ENCODE measurements at places on chromosomes 7 and 10.
A peak's percentile ranks its signal among the peaks of the same experiment; 100 is the strongest.

DNA sequence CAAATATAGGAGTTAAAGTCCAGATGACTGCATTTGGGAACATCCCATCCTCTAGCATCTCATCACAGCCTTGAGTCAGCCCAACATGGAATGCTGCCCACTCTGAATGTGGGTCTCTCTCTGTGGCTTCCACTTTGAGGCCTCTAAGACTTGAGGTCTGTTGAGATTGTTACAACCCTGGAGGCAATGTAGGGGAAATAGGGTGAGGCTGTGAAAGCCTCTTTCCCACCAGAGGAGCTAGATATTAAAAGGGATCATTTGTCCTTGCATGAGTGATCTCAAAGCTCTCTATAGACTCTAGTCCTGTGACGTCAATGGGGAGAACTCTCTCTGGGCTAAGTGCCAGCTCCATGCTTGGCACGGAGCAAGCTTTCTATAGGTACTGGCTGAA, 6.4 kb upstream of the GOLGA7B start:
- no peak for DNase-seq

GRCh38 chr10:68795886-68796532, 31.3 kb upstream of the STOX1 start:
- DNase-seq: no peak

DNA sequence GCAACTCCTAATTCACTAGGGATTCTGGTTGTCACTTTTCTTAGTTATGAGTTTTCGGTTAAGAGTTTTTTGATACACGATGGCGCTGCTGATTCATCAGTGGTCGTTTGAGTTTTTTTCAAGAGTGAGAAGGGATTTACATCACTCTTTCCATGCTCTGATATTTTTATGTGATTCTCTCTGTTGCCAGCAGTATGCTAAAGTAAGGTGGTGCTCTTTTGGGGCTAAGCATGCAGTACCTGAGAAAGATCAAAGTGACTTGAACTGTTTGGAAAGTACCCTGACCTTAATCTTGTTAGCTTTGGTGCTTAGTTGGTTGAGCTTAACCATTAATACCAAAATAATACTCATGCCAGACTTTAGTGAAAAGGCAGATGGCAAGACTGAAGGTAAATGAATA, 28.1 kb downstream of the STAMBPL1 start:
- no peak for DNase-seq

DNA sequence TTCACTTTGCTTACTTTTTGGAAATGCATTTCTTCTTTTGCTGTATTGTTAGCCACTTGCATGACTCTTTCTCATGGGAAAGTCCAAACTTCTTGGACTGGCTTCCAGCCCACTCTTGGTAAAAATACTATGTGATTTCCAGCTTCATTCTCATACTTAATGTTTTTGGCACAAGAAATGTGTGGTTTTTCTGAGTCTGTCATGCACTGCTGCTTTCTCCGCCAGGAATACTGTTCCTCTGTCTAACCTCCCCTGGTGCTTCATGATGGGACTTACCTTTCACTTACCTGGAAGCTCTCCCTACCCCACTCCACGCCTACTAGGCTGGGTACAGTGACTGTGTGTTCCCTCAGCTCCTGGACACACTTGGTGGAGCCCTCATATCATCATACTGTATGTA, 18.7 kb downstream of the MGAM2 start:
- DNase-seq: no peak

- no peak for DNase-seq
These were observed 263.2 kb upstream of the C7orf33 start for GRCh38 chr7:148327379-148327778.

GRCh38 chr7:12397671-12398070, 6.0 kb downstream of the VWDE start:
- no peak for DNase-seq

- DNase-seq: no peak
These were observed 592.5 kb downstream of the KCNMA1 start for GRCh38 chr10:77045085-77045484.

DNA sequence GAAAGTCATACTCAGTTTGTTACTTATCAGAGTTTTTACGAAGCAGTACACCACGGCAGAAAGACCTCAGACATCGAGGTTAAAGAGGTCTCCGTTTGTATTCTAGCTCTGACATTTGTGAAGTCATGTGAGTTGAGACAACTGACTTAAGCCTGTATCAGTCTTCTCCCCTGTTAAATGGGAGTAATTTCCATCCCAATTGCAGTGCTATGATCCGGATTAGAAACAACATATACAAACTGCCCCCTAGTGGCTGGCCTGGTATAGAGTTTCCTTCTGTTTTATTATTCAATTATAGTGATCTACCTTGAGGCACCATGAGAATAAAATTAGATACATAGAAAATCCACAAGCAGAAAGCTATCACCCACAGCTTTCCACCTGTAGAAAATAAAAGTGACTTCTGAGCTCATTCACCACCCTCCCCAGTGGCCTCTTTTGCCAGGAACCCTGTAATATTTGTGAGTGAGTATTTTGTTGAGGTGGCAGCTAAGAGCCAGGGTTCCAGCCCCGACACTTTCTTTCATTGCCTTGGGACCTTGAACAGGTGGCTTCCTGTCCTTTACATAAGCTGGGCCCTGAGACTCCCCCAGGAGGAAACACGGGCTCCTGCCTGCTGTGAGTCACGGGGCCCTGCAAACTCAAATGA, 607.2 kb upstream of the MGMT start:
- DNase-seq: no peak

DNA sequence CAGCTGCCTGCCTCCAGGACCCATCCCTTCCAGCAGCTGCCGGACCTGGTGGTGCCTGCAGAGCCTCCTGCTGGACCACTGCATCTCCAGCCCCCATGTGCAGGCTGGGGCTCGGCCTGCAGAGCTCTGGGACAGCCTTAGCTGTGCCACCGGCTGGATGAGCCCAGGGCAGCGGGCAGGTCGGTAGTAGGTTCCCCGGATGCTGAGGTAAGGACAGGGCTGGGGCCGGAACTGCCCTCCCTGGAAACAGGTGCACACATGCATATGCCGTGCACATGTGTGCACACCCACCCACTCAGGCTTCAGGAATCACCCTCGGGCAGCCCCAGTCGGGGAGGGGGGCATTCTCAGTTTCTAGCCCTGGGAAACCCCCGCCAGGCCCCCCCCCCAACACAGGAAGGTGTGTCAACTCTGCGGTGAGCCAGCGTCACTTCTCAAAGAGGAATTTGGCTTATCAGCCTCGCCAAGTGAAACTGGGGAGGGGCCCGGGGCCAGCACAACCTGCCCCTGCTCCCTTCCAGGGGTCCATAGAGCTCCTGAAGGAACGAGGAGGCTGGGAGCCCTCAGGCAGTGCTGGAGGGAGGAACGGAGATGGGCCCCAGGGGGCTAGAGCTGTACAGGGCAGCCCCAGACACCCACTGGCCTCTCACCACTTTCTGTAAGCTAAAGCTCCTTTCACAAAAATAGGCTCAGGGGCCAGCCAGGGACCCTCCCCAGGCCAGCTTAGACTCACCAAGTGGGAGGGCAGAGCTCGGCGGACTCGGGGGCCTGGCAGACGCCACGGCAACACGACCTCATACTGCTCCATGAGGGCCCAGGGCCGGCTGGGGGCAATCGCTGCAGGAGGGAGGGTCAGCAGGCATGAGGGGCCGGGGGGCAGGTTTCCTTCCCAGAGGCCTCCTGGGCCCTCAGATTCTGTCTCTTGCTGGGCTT, 1.7 kb downstream of the ADAM8 start:
- DNase-seq: no peak

DNA sequence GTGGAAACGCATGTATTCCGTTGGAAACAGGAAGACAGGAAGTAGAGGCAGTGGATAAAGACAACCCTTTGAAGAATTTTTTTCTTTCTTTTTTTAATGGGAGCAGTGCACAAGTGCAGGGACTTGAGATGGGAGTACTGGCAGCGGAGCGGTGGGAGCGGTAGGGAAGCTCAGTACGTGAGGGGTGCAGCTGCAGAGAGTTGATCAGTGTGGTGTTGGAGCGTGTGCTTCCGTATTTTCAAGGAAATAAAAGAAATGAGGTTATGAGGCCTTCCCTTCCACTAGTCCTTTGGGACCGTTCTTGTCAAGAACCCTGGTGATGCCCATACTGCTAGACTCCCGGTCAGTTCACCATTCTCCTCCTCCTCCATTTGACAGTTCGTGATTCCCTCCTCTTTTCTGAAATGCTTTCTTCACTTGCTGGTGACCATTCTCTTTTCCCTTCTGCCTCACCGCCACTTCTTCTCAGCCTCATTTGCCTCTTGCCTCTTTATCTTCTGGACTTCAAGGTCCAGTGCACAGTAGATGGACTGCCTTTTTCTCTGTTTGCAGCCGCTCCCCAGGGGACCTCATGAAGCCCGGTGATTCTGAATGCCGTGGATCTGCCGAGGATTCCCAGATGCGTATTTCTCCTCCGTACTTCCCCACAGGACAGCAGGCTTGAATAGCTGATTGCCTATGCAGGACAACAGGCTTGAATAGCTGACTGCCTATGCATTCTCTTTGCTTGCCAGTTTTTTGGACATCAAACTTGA, 39.1 kb upstream of the TMEM236 start:
- DNase-seq: no peak

- DNase-seq: no peak
These were observed 31.6 kb upstream of the PRSS37 start for GRCh38 chr7:141872931-141873330.

GRCh38 chr7:47266131-47266706, 315.7 kb downstream of the TNS3 start:
- DNase-seq: peak; percentile 30

DNA sequence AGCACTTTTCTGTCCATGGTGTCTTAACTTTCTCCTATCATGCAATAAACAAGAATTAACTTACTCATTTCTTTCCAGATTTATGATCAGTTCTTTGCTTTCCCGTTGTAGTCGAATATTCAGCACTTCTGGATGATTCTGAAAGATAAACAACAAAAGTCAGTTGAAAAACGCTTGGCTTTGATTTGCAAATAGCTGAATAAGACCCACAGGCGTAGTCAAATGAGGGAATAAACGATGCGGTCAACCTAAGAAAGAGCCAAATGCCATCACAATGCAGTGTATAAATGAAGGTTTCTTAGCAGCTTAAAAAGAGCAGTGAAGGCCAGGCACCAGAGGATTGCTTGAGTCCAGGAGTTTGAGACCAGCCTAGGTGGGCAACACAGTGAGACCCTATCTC, 109.4 kb downstream of the ADAM12 start:
- DNase-seq: no peak

GRCh38 chr7:131294553-131294952, 33.1 kb upstream of the MKLN1 start:
- DNase-seq: no peak

GRCh38 chr7:139117599-139118233, 8.2 kb upstream of the ZC3HAV1 start:
- no peak for DNase-seq

- no peak for DNase-seq
These were observed 39.8 kb upstream of the BHLHA15 start for GRCh38 chr7:98171449-98171848.

- no peak for DNase-seq
These were observed 526 bp downstream of the ZNF248 start for GRCh38 chr10:37856881-37857286.

- no peak for DNase-seq
These were observed 102.8 kb downstream of the ARHGAP22 start for GRCh38 chr10:48501787-48502771.

DNA sequence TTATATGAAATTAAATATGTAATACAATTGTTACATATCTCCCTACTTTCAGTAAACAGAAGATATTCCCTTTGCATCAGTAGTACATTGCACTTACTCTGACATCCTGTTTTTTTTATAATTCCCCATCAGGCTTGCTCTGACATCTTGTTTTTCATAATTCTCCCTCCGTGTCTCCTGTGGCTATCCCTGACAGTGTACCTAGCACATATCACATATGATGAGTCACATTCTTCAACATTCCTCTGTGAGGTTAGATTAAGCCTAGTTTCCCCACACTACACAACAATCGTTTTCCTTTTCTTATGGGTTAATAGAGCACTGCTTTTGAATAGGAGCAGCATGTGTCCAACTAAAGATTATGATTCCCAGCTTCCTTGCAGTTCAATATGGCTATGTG, 250.6 kb upstream of the NPVF start:
- no peak for DNase-seq

DNA sequence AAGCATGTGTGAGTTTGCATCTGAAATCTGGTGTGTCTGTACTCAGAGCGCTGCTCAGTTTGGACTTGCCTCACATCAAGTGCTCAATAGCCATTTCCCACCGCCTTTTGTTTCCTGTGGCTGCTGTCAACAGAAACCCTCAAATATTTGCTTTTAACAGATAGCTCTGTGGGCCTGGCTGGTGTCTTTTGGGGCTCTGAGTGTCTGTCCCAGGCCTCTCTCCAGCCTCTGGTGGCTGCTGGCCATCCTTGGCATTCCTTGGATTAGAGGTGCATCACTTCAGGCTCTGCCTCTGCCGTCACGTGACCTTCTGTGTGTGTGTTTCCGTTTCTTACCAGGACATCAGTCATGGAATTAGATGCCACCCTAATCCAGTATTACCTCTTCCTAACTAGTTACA, 9.3 kb downstream of the YKT6 start:
- DNase-seq: no peak

GRCh38 chr10:32972460-32972859, 14.4 kb upstream of the ITGB1 start:
- DNase-seq: no peak

DNA sequence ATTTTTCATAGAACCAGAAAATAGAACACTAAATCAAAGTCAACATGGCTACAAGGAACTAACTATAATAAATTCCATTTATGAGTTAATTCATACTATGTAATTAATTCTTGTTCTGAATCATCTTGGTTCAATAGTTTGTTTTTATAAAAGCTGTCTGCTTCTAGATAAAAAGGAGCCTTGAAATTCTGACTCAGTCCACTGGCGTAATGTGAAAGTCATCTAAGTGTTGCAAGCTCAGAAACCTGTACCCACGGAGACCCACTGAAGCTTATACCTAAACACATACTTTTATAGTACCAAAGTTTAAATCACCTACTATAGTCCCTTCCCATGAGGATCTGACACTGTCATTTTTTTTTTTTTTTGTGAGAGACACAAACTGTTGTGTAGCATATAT, 489.4 kb downstream of the SEMA3D start:
- DNase-seq: no peak

DNA sequence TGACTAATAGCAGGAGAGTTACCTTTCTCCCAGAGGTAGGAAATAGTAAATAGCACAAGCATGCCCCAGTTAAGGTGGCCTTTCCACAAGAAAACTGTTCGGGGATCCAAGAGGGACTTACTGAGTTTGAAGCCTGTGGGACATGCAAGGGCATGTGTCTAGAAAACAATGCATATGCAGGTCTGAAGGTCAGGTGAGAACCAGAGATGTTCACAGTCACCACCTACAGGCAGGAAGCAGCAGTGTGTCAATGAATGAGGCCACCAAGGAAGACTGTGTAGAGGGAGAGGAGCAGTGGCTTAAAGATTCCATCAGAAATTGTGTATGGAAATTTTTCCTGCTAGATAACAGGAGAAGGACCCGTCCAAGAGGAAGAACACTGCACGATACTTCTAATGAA, 66.0 kb downstream of the CALD1 start:
- no peak for DNase-seq
